CD4-positive, alpha-beta T cell treated with Interleukin-21 for 1 hour (primary cell): ENCODE measurements at places on chromosomes 4 and X.

DNA sequence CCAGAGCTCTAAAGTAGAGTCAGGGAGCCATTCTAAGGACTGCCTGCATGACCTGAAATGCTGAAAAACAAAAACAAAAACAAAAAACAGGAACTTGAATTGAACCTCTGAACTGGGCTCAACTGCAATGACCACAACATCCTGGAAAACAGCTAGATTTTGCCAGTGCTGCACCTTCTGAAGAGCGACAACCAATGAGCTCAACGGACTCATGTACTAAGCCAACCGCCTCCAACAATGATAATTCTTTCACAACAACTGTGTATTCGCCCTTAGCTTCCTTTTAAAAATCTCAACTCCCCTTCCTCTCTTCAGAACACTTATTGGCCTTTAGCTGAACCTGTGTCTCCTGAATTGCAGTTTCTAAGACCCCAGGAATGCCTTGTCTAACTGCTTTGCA lies 69.8 kb downstream of the HAUS3 start:
- no peak for DNase-seq

GRCh38 chrX:40272141-40272540 lies 174.4 kb upstream of the BCOR start:
- no peak for DNase-seq

DNA sequence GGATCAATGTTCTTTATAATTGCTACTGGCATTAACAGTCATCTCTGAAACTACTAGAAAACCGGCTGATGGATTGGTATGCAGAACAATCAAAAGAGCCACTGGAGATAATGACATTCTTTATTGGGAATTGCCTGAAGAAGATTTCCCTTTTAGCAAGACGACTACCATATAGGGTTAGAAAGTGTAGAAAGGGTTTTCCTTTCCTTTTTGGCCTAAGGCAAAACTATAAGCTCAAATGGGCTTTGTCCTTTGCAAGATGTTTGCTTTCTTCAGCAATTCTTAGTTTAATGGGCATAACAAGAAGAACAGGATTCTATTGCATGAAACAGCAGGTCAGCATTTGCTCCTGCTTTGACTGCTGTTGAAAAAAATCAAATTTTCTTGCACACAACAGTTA lies 214.2 kb upstream of the PCDH10 start:
- no peak for DNase-seq

DNA sequence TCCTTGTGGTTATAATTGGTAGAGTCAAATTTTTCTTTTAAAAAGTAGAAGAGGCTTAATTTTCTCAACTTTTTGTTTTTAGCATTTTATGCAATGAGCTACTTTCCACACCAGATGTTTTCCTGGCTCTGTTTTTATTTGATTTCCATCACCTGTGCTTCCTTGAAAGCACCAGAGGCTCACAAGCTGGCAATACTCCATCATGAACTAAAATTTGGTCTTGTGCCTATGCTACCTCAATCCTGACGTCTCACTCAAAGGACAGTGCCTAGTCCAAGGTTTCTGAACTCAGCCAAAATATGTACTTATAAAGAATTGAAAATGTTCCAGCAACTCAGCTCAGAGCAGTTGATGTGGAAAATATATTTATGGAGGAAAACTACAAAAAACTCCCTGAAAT lies 914.0 kb upstream of the PRKX start:
- no peak for DNase-seq

- DNase-seq, result no peak
Observed at GRCh38 chr4:7172946-7173345, 19.4 kb upstream of the SORCS2 start.

GRCh38 chr4:153348006-153348405 lies 3.5 kb downstream of the MND1 start:
- DNase-seq, result no peak

DNA sequence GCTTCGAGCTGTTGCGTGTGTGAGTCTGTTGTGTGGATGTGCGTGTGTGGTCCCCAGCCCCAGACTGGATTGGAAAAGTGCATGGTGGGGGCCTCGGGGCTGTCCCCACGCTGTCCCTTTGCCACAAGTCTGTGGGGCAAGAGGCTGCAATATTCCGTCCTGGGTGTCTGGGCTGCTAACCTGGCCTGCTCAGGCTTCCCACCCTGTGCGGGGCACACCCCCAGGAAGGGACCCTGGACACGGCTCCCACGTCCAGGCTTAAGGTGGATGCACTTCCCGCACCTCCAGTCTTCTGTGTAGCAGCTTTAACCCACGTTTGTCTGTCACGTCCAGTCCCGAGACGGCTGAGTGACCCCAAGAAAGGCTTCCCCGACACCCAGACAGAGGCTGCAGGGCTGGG lies 8.4 kb downstream of the SLC6A8 start:
- no peak for DNase-seq

DNA sequence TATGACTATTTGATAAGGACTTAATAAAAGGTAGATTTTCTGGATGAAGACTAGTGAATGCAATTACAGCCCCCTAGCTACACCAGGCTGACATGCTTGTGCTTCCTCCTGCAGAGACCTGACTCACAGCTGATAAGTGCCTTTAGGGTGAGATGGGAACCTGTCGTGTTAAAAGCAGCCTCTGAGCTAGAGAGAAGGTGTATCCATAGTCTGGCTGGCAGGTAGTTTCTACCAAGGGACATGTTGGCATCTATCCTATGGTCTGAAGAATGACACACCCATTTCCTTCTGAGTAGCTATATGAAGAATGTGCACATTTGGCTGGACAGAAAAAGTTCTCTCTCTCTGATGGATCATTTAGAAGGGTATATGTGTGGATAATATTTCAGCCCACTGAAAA lies 64.1 kb downstream of the PARM1 start:
- no peak for DNase-seq
